ENCODE measurements at places on chromosomes 12 and 14.

DNA sequence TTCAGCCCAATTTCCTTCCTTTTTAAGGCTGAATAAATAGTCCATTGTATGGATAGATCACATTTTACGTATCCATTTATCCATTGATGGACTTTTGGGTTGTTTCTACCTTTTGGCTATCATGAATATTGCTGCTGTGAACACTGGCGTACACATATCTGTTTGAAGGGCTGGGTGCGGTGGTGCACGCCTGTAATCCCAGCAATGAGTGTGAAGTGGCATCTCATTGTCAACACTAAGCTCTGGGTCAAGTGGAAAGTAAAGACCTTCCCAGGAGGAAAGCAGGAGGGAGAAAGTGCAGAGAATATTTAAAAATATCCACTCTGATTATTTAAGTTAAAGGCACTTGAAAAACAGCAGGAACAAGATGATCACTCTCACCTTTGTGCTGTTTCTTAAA is 11.7 kb upstream of the PLA2G1B start:
- no peak for DNase-seq

- no peak for DNase-seq
Measured at GRCh38 chr12:124170760-124171159, 124.1 kb upstream of the RFLNA start.

DNA sequence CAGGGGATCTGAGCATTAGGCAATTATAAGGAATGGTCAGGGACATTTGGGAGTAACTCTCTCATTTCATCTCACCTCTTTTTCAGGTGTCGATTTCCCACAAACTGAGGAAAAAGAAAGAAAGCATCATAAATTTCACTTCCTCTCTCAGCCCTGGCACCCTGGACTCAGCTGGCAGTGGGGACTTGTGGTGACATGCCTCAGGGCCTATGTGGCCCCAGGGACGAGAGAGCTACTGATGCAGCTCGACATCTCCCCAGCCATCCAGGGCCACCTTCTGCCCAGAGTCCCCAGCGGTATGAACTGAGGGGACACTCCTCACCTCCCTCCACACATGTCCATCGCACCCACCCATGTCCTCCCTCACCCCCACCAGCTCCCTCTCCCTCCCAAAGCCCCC is 11.7 kb downstream of the TNFRSF1A start:
- DNase-seq, result no peak

- DNase-seq, result no peak
Measured at GRCh38 chr12:14256121-14256520, 109.4 kb upstream of the ATF7IP start.

GRCh38 chr14:30753452-30753851 is 120.9 kb upstream of the COCH start:
- DNase-seq, result no peak

DNA sequence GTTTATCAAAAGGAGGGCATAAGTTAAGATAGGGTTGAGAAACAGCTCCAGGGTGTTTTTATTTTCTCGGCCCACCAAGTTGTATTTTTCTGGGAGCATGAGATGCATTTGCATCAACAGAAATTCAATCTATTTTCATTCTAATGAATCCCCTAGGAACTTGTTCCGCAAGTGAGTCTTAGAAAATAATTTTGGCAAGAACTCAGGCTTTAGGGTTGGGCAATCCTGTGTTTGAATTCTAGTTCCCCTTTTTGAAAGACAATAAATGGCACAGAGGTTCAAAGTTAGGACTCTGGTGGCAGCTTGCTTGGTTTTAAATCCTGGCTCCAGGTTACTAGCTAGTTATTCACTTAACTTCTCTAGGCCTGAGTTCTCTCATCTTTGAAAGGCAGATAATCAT is 23.7 kb downstream of the SLC5A8 start:
- no peak for DNase-seq

GRCh38 chr14:34338056-34338455 is 124.0 kb downstream of the SPTSSA start:
- DNase-seq, result no peak

DNA sequence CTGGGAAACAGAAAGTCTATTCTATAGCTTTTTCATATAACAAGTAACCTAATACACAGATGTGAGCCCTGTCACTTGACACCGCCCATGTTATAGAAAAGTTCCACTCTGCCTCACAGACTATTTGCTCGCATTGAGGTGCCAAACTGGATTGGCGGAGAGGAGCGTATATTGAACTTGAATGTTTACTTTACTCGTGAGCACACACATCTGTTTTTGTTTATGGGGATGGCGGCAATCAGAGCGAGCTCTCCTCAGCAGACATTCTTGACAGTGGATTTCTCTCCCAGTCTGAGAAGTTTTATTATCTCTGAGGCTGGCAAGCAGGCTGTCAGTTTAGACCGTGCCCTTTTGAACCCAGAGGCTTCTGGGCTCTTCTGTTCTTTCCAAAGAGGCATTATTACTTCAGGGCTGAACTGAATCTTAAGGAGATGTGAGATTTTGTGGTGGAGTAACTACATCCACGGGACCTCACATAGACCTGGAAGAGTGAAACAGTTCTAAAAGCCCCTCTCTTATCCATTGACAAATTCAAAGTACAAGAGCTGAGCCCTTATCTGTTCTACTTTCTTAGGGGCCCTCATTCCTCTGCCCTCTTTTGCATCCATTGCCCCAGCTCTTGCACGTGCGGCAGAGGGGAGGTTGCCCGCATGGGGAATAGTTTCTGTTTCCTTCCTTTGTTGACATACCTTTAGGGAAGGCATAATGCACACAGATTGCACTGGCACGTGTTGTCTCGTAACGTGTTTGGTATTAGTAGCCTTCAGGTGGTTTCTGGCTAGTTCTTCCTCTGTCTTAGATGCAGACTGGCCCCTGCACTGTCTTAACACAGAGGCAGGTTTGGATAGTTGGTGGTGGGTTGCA is 68.2 kb downstream of the DRAM1 start:
- no peak for DNase-seq

GRCh38 chr14:45252366-45253069 is 484 bp downstream of the MIS18BP1 start:
- no peak for DNase-seq

- DNase-seq, result no peak
Measured at GRCh38 chr12:23236811-23237210, 611.8 kb downstream of the ETNK1 start.

DNA sequence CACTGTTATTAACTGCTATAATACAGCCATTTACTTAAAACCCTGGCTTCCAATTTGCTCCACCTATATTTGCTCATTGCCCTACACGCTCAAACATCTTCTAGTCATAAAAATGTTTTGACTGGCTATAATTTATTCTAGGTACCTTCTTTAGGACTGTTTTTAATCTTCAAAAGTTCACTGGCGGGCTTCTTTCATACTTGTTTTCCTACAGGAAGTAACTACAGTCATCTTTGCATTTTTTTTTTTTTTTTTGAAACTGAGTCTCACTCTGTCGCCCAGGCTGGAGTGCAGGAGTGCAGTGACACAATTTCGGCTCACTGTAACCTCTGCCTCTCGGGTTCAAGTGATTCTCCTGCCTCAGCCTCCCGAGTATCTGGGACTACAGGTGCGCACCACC is 32.5 kb downstream of the MPHOSPH9 start:
- DNase-seq, result no peak

DNA sequence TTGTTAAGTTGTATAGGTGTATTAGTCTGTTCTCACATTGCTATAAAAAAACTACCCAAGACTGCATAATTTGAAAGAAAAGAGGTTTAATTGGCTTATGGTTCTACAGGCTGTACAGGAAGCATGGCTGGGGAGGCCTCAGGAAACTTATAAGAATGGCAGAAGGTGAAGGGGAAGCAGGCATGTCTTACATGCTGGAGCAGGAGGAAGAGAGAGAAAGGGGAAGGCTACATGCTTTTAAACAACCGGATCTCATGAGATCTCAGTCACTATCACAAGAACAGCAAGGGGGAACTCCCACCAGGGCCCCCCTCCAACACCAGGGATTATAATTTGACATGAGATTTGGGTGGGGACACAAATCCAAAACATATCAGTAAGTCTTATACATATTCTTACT is 60.5 kb upstream of the OR10AD1 start:
- no peak for DNase-seq

DNA sequence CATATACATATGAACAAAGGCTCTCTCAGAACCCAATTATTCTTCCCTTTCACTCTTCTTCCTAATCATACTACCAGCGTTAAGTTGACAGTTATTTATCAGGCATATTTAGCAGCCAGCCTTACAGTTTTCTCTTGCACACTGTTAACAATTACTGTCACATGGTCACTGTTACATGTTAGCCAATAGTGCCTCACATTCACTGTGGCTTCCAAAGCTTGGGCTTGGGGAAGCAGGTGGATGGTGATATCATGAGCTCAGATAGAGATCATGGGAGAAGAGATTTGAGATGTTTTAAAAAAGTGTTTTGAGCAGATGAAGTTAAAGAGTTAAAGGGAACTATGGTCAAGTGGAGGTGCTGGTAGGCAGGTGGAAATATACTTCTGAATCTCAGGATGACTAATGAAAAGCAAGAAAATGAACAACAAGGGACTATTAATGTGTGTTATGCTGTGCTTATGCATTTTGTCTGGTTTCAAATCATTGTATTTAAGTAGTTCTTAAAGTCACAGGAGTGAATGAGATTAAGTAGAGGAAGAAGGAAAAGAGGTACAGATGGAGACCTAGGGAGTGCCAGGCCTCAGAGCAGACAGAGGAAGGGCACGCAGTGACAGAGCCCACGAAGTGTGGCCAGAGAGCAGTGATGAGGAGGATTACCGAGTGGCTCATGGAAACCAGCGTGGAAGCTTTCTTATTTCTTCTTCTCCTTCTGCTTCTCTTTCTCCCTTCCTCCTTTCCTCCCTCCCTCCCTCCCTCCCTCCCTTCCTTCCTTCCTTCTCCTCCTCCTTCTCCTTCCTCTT is 39.6 kb downstream of the BICD1 start:
- DNase-seq, result no peak

GRCh38 chr14:85529803-85530574 is at the start of gene FLRT2:
Gene FLRT2 (plus strand): TSS chr14:85530144. CDS start chr14:85621515, 91,371 bp downstream.
- no peak for DNase-seq

DNA sequence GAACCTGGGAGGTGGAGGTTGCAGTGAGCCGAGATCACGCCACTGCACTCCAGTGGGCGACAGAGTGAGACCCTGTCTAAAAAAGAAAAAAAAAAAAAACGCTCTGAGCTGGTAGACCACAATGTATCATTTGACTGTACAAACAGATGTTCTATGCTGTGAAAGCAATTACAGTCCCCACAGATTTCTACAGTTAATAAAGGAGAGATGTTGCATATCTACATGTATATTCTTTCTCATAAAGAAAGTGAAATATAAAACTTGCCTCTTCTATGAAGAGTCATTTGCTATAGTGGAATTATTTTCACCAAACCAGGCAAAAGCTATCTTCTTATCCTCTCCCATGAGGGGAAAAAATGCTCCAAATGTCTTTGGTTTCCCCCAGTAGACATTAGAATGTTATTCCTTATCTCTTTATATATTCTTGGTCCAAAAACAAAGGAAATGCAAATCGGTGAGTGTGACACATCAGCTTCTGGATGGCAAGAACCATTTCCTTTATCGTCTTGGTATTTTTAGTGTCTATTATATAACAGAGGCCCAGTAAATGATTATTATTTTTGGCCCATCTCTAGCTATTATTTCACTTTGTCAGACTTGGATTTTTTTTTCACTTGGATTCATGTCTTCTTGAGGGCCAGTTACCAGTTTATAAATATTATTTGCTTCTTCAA is 230.4 kb downstream of the SSPN start:
- DNase-seq, result no peak

- no peak for DNase-seq
Measured at GRCh38 chr12:2347137-2347843, 294.5 kb downstream of the CACNA1C start.

- no peak for DNase-seq
Measured at GRCh38 chr14:102659797-102660196, 67.3 kb downstream of the RCOR1 start.

DNA sequence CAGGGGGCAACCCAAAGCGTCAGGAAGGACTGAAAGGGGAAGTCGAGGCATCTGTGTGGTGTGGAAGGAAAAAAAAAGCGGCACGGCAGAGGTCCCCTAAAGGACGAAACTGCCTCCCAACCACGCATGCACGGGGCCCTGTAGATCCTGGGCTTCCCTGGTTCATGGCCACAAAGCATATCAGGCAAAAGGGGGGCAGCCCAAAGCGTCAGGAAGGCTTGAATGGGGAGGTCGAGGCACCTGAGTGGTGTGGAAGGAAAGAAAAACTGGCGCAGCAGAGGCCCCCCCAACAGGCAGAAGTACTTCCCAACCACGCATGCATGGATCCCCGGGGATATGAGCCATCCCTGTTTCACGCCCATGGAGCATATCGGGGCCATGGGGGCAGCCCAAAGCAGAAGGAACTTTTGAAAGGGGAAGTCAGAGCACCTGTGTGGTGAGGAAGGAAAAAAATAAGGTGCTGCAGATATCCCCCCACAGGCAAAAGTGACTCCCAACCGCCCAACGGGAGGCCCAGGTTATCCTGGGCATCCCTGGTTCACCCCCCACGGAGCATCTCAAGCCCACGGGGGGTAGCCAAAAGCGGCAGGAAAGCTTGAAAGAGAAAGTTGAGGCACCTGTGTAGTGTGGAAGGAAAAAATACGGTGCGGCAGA is 581.2 kb downstream of the ALG10 start:
- no peak for DNase-seq

DNA sequence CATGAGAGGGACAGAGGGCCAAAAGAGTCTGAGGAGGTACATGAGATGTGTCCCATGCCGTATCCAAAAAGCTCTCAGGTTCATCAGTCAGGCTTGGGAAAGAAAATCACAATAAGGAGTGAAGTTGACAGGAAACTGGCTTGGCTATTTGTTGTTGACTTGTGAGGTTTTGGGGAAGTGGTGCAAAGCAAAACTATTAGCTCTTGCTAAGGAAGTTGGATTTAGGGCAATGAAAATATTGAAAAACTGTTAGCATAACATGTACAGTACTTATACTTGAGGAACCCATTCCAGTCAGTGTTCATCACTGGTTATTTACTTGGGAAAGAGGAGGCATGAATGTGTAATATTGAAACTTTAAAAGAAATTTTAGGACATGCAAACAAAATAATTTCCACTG is 145.9 kb downstream of the DUSP6 start:
- DNase-seq, result no peak

DNA sequence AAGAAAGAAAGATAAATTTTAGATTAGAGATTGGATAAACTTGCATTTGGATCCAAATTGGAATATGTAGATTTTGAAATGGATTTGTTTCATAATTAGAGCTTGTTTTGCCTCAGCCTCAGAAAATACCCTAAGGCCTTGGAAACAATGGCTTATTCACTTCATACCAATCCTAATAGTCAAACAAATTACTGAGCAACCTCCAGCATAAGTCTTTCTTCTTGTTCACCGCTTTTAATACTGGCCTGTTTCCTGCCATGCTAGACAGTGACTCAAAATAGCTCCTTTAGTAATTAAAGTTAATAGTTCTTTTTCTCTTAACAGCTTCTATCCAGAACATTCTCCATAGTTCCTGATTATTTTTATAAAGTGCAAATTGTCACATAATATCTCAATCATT is 110.9 kb upstream of the DNM1L start:
- no peak for DNase-seq
